SJSA1 (cell line): ENCODE measurements at places on chromosomes 6 and 20. TPM values are rescaled to one million over a fixed set of nuclear protein-coding genes. Genes with fewer than 3 reads are reported as not detected.

EYA2 gene
- total RNA-seq = 0.08 TPM in 1 of 2 replicates, not detected in the other

VGLL2 gene
- total RNA-seq = 0.05 TPM in 1 of 2 replicates, not detected in the other

CFAP61 gene
- total RNA-seq = not detected in 2 replicates

PPP1R14C gene
- total RNA-seq = not detected in 2 replicates

TBXT gene
- not detected in 2 replicates for total RNA-seq

NKAPL gene
- total RNA-seq = not detected in 2 replicates

SAPCD1 gene
- total RNA-seq = 1.4 TPM in 1 of 2 replicates, not detected in the other

FUT9 gene
- total RNA-seq = not detected in 2 replicates

PSORS1C2 gene
- not detected in 2 replicates for total RNA-seq

SNX21 gene
- 19.7 and 55.0 TPM in 2 replicates for total RNA-seq

TPD52L1 gene
- total RNA-seq = 39.2 and 47.9 TPM in 2 replicates

CCN2 gene
- 292 and 364 TPM in 2 replicates for total RNA-seq

E2F1 gene
- 62.1 and 63.9 TPM in 2 replicates for total RNA-seq

COL11A2 gene
- total RNA-seq = 0.32 TPM in 1 of 2 replicates, not detected in the other

NSFL1C gene
- total RNA-seq = 42.6 and 57.3 TPM in 2 replicates

PEDS1 gene
- 24.8 and 43.5 TPM in 2 replicates for total RNA-seq

BCAS4 gene
- total RNA-seq = 4.6 and 17.9 TPM in 2 replicates

ISM1 gene
- not detected in 2 replicates for total RNA-seq

CYP24A1 gene
- total RNA-seq = not detected in 2 replicates

RNF144B gene
- total RNA-seq = 5.1 and 8.1 TPM in 2 replicates

MEP1A gene
- 0.08 and 1.0 TPM in 2 replicates for total RNA-seq

KCNB1 gene
- 0.05 TPM in 1 of 2 replicates, not detected in the other for total RNA-seq

BMP7 gene
- not detected in 2 replicates for total RNA-seq

ARMH2 gene
- not detected in 2 replicates for total RNA-seq

LAMA5 gene
- total RNA-seq = 3.2 and 3.6 TPM in 2 replicates

SIM1 gene
- total RNA-seq = 1.1 and 1.6 TPM in 2 replicates

FITM2 gene
- total RNA-seq = 4.4 and 6.9 TPM in 2 replicates

C6orf118 gene
- not detected in 2 replicates for total RNA-seq

SLC17A1 gene
- total RNA-seq = not detected in 2 replicates
